ENCODE measurements at places on chromosomes 2 and 18.
A peak's percentile ranks its signal among the peaks of the same experiment; 100 is the strongest.

DNA sequence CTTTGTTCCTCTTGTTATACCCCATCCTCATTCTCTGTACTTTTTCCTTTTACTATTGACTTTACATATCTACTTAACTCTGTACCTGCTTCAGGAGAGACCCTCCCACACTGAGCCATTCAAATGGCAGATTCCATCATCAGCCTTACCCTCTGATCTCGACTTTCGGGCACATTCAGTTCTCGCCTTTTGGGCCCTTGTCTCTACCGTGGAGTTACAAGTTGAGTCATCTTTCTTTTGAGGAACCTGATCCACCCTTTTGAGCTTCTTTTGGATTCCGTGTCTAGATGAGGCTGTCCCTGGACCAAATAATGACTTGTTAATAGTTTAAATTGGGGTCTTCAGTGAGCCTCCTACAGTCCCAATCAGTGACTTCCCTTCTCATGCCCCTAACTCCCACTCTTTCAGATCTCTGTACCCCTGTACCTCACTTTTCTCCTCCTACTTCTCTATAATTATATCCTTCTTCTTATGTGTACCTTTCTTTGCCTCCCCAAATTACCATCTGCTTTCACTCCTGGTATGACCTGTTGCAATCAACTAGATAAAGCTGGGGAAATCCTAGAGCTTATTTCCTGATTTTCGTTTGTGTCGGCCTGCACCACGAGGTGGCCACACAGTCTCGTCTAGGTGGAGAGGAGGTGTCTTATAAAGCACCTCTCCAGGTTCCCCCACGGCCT, 17.2 kb downstream of the SP110 start:
- no peak for DNase-seq

GRCh38 chr2:204967199-204967960, 422.1 kb downstream of the PARD3B start:
- DNase-seq, result no peak

DNA sequence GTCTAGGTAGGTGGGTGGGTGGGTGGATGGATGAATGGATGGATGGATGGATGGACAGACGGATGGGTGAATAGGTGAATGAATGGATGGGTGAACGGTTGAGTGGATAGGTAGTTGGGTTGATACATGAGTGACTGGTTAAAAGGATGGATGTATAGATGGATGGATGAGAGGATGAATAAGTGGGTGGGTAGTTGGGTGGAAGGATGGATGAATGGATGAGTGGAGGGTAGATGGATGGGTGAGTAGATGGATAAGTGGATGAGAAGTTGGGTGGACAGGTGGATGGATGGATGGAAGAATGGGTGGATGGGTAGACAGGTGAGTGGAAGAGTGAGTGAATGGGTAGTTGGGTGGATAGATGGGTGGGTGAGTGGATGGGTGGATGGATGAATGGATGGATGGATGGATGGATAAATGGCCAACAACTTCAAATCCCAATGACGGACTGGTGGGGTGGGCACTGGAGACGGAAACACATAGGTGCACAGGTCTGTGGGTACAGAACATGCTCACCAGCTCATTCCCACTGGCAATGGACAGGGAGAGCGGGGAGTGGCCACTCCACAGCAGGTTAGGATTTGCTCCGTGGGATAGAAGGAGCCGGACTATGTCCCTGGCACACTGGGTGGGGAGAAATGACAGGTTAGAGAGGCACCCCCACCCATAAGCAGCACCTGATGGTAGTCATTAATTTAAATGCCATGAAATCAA, 48.8 kb downstream of the ANKMY1 start:
- no peak for DNase-seq

DNA sequence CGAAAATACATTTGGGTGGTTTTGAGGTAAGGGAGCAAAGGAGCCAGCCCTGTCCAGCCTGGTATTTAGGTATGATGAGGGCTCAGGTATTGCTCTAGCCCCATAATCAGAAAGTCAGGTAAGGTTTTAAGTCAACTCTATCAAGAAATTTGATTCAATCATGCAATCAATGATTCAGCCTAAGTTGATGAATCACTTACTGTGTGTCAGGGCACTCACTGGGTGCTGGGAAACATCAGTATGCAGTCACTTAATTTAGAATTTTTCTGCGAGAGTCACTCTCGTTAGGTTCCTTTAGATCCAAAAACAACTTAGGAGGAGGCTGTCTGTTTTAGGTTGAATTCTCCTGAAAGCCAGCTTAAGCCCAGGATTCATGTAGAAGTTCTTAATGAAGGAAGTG, 17.7 kb upstream of the SERPINB2 start:
- no peak for DNase-seq

GRCh38 chr2:96267159-96267971, 1.3 kb downstream of the CIAO1 start:
- peak; percentile 66 for DNase-seq

- DNase-seq, result no peak
Measured at GRCh38 chr18:13409997-13410396, 191.4 kb downstream of the LDLRAD4 start.

GRCh38 chr2:58045580-58046334, 849 bp upstream of the VRK2 start:
- no peak for DNase-seq

DNA sequence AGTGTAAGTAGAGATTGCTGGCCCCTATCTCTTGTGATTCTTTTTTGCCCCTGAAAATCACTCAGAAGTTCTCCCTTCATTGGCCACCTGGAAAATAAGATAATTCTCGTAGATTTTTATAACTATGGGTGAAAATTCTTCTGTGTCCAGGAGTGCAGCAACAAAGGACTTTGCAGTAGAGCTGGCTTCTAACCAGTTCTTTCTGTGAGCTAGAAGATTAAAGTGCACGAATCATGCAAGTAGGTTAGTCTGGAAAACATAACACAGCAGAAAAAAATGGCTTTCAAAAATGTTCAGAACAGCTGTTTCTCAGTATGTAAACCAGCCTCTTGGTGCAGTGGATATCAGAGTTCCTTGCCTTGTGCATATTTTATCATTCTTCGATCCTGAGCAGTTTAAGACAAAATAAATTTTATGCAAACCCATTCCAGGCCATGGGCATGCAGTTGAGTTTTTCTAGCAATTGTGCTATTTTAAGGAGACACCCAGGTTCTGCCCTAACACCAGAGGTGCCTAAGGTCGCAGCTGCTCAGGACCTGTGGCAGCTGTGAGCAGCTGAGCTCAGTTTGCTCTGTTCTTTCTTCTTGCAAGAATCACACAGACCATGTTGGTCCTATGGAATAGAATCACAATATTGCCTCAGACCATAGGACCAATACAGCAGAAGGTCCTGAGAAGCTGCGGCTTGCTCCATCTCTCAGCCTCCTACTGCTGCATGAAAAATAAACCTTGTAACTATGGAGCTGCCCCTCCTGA, 80.9 kb upstream of the BCL2L11 start:
- no peak for DNase-seq

- DNase-seq, result no peak
Measured at GRCh38 chr2:64967601-64968000, 21.6 kb upstream of the SLC1A4 start.

DNA sequence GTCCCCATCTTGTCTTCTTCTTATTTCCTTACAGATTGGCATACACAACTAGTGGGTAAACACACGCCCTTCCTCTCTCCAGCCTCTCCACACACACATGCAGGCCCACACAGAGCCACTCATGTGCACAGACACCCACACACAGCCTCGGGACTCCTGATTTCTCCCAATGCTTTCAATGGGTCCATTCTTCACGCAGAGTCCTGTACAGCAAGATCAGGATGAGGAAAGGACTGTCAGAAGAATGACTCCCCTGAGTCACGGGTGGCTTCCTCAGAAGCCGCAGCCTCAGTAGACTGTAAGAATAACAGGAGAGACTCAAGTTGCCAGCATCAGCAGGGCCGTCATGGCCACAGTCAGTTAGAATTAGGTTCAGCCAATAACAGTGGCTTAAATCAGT, 109.1 kb upstream of the GLI2 start:
- no peak for DNase-seq

GRCh38 chr2:71596011-71596410, 142.7 kb downstream of the DYSF start:
- no peak for DNase-seq

DNA sequence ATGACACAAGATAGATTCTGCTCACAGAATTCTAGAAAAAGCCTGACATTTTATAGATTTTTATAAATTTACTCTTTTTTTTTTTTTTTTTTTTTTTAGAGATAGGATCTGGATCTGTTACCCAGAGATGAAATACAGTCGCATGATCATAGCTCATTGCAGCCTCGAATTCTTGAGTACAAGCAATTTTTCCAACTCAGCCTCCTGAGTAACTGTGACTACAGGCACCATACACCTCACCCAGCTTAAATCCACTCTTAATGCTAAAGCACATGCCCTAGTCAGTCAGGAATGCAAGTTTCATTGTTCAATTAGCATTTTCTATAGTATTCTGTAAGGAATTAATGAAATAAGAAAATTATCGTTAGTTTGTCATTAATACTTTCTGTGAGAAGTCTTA, 32.1 kb upstream of the WDR75 start:
- no peak for DNase-seq

DNA sequence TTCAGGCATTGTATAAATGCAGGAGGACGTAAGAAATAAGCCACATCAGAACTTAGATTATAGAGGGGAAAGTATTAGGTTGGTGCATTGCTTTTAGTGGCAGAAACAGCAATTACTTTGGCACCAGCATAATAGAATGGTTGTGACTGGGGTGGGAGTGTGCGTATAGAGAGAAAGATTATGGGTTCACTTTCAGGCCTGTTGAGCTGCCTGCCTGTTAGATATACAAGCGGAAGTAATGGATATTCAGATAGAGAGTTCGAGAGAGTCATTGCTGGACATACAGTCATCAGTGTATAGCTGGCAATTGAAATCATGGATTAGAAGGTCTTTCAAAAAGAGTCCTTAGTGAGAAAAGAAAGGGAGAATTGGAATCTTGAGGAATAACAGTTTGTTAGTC, 139.2 kb upstream of the MYO3B start:
- DNase-seq, result no peak

GRCh38 chr18:10563886-10564285, 38.1 kb downstream of the NAPG start:
- no peak for DNase-seq

GRCh38 chr2:236536727-236537398, 32.8 kb upstream of the ACKR3 start:
- no peak for DNase-seq

DNA sequence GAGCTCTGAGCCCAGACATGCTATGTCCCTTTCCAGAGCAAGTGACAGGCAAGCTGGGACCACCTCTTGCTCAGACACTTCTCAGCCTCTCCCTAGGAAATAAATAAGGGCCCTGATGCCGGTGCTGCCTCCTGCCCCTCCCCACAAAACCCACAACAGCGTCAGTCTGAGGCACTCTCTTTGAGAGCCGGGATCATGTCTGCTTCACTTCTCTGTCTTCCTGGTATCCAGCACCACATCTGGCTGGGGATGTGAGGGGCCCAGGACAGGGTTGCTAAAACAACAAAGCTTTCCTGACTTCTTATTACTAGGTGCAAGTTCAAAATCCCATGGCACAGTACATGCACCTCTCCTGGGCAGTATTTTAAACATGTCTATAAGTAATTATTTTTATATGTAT, 103.9 kb upstream of the GLI2 start:
- no peak for DNase-seq

- no peak for DNase-seq
Measured at GRCh38 chr18:76507830-76508385, 12.9 kb upstream of the ZNF516 start.

- DNase-seq, result no peak
Measured at GRCh38 chr2:128538396-128538795, 219.7 kb upstream of the HS6ST1 start.

DNA sequence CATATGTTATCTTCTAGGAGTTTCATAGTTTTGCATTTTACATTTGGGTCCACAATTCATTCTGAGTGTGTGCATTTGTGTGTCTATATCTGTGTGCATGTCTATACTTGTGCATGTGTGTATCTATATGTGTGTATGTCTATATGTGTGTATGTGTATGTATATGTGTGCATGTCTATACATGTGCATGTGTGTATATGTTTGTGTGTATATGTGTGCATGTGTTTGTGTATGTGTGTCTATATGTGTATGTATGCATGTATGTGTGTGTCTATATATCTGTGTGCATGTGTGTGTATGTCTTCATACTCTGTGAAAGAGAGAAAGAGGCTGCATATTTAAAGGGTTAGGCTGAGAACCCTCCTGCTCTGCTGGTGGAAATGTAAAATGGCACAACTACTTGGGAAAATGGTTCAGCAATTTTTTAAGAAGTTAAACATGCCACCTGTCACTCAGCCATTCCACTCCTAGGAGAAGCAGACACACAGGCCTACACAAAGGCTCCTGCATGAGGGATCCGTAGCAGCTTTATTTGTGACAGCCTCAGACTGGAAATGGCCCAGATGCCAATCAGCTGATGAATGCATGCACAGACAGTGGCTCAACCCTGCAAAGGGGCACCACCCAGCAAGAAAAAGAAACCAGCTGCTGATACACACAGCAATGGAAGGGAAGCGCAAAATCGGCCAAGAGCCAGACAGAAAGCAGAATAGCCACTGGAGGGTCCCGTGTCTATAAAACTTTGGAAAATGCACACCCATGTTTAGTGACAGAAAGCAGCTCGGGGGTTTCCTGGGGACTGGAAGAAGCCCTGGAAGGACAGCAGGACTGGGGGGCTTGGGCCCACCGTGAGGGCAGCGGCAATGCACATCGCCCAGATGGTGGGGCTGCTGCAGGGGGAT, 146.8 kb downstream of the SEPTIN10 start:
- peak; percentile 19 for DNase-seq

GRCh38 chr2:14706201-14706600, 73.7 kb downstream of the LRATD1 start:
- DNase-seq, result no peak

GRCh38 chr2:162017233-162017632, 56.8 kb downstream of the DPP4 start:
- DNase-seq, result no peak

DNA sequence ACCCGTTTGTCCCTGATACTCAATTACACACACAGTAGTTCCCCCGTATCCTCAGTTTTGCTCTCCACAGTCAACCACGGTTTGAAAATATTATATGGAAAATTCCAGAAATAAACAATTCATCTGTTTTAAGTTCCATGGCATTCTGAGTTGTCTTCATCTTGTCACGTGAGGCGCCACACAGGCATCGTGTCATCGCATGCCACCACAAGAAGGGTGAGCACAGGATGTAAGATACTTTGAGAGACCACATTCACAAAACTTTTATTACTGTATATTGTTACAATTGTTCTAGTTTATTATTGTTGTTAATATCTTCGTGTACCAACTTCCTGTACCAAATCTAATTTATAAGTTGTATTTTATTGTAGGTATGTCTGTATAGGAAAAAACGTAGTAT, 17.7 kb downstream of the ADNP2 start:
- no peak for DNase-seq

Data from A549 (cell line).